ENCODE measurements at places on chromosomes 7 and 10.

GRCh38 chr10:101829561-101830315, 11.5 kb upstream of the OGA start:
- peak; percentile 63 for DNase-seq

GRCh38 chr7:25025218-25025671, 45.3 kb upstream of the OSBPL3 start:
- no peak for DNase-seq

GRCh38 chr10:29621161-29621560, 13.6 kb downstream of the SVIL start:
- DNase-seq, result no peak

GRCh38 chr7:37084303-37084702, 360.0 kb upstream of the AOAH start:
- DNase-seq, result no peak

DNA sequence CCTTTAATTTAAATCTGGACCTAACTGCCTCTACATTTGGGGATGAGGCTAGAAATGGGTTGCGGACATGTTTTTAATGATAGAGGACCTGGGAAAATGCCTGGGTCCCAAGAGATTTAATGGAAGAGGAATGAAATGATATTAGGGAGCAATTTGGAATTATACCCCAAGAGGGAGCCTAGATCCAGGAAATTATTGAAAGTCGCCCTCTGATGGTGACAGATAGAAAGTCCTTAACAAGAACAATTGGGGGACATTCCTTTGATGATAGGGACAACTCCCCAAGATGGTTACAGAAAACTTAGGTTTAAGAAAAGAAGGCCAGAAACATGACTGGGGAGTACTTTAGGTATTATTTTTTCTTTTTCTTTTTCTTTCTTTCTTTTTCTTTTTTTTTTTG, 9.5 kb upstream of the TSGA13 start:
- DNase-seq, result no peak

GRCh38 chr7:77823787-77824186, 25.2 kb downstream of the PHTF2 start:
- no peak for DNase-seq

DNA sequence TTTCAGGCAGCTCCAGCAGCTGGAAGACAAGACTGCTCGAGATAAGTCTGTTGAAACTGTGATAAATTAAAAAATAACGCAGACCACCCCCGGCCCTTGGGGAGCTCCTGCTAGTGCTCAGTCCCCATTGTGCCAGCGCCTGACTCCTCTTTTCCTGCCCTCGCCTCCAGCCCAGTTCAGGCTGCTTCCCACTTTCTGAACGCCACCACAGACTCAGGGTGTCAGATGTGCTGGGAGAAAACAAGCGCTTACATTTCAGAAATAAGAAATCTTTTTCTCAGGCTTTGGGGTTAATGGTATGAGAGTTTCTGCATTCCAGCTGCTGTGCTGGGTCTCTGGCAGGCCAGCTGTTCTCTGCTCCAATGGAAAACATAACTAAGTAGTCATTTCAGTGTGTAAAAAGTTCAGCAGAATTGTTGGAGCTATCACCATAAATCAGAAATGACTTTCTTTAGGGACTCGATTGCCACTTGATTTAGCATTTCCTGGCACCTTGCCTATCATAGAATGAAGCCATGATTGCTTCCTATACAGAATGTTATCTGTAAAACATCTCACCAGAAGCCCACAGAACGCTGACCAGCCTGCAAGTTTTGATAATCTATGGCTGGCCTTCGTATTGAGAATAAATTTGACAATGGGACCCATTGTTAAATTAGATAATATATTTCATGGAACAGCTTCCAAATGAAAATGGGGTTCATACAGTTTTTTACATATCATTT, 257.0 kb upstream of the ZNF32 start:
- no peak for DNase-seq
